Right lung (tissue), 10 donors: ENCODE measurements at places on chromosomes 16 and 17. TPM values are rescaled to one million over a fixed set of nuclear protein-coding genes. Genes with fewer than 3 reads are reported as not detected.

TBC1D3H gene
- not detected for polyA plus RNA-seq

TMEM98 gene
- 263 TPM for polyA plus RNA-seq

TBC1D28 gene
- not detected for polyA plus RNA-seq

C17orf113 gene
- polyA plus RNA-seq, result 3.6 TPM

NAGS gene
- polyA plus RNA-seq, result 2.9 TPM

- no peak for DNase-seq
Measured at GRCh38 chr16:14302031-14302398, 230.9 kb downstream of the MRTFB start.

GRCh38 chr17:43332230-43332629 is 66.6 kb upstream of the ARL4D start:
- no peak for DNase-seq

DNA sequence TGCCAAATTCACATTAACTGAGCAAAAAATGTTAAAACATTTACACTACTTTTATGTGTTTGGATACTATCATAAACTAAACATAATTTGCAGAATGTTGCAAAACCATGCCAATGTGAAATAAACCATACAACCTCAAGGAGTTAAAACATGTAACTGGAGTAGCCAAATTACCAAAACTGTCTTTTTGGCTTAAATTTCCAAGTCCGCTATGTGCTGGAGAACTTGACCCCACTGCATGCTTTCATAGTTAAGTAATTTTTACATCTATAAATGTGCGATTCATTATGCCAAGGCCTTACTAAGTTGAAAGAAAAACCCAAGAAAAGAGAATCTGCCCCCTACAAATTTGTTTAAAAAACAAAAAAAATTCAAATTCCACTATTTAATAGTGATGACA is 28.2 kb downstream of the BRD7 start:
- no peak for DNase-seq

- DNase-seq, result no peak
Measured at GRCh38 chr17:19310151-19310550, 52.4 kb downstream of the B9D1 start.

DNA sequence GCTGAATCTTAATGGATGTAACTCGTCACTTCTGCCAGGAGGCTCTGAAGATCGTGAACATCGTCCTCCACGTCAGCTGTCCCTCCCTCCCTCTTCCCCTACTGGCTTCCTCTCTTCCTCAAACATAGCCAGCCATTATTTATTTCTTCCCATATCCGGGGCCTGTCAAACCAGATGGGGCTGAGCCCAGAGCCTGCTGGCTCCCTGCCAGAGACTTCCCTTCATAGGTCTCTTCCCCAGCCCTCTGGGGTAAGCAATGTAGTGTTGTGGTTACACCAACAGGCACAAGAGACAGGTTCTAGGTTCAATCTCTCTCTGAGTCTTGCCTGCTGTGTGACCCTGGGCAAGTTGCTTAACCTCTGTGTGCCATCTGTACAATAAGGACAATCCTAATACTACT is 40.1 kb upstream of the ZFP90 start:
- no peak for DNase-seq

DNA sequence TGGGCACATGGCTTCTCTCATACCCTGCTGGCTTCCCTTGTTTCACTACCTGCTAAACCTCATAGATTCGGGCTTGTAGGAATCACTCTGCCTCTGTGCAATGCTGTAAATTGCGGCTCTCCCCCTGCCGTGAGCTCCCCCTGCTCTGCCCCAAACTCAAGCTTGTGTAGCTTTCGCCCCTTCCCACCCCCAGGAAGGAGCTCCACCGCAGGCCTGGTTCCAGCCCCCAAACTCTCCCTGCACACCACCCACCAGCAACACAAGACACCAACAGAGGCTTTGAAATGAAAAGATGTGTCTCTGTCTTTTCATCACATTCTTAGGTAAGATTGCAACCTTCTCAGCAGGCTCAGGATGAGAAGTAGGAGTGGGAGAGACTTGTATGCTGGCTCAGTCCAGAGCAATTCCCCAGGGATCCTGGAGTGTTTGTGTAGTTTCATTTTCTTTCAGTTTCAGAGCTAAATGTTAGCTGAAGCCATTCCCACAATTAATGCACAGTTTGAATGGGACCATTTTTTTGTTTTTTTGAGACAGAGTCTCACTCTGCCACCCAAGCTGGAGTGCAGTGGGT is 14.2 kb downstream of the CX3CL1 start:
- no peak for DNase-seq

DNA sequence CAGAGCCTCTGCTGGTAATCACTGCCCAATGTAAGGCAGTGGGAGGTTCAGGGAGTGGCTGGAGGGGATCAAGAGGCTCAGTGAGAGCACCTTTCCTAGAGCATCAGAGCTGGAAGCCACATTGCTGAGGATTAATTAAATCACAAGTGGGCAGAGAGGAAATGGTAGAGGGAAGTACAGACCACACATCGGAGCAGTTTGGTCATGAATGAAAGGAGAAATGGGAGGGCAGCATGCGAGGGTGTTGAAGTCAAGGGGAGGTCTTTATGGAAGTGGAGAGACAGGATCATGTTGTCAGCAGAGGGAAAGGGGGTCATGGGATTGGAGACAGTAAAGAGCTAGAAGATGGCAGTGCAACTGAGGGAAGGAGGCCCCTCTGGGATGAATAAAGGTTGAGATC is 2.3 kb downstream of the CCL17 start:
- no peak for DNase-seq

- no peak for DNase-seq
Measured at GRCh38 chr17:32323811-32324491, 18.0 kb downstream of the C17orf75 start.

GRCh38 chr17:77819497-77819896 is 139.0 kb upstream of the TNRC6C start:
- no peak for DNase-seq

GRCh38 chr17:17053446-17054379 is 11.5 kb downstream of the MPRIP start:
- no peak for DNase-seq

DNA sequence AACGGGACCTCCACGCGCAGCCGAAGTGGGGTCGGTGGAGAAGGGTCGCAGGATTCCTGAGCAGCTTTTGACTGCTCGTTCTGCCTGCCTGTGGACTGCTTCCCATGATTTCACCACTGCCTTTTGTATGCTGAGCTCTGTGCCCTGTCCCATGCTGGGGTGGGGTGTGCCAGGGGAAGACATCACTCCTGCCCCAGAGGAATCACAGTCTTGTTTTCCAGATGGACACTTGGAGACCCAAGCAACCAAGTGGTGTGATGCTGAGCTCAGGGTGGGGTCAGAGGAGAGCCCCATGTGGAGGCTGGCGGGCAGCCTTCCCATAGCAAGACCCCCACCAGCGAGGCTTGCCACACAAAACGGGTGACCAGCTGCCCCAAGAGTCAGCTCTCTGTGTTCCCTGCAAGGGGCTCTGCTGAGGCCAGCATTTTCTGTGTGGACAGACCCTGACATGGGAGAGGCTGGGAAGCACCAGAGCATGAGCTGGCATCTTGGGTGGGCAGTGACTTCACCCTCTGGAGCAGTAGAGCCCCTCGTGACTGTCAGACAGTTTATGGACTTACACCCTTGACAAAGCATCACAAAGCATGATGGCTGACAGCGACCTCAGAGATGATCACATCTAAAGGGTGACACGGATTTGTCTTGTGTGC is 111.9 kb downstream of the GNAO1 start:
- DNase-seq, result no peak

DNA sequence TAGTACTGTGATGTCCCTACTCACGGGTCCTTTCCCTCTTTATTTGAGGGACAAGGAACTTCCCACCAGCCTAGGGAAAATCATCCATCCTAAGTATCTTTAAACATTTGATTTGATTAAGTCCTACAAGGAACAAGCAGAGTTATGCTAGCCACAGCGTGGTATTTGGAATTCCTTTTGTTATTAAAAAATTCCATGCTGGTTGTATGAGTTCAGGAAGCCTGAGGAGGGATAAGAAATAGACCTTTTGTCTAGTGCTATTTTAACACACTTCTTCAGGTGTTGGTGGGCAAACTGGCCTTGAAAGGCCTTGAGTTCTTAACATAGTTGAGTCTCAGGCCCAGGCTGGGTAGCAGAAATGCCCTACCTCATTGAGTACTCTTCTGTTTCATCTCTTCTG is 105.4 kb upstream of the TBX2 start:
- DNase-seq, result no peak

DNA sequence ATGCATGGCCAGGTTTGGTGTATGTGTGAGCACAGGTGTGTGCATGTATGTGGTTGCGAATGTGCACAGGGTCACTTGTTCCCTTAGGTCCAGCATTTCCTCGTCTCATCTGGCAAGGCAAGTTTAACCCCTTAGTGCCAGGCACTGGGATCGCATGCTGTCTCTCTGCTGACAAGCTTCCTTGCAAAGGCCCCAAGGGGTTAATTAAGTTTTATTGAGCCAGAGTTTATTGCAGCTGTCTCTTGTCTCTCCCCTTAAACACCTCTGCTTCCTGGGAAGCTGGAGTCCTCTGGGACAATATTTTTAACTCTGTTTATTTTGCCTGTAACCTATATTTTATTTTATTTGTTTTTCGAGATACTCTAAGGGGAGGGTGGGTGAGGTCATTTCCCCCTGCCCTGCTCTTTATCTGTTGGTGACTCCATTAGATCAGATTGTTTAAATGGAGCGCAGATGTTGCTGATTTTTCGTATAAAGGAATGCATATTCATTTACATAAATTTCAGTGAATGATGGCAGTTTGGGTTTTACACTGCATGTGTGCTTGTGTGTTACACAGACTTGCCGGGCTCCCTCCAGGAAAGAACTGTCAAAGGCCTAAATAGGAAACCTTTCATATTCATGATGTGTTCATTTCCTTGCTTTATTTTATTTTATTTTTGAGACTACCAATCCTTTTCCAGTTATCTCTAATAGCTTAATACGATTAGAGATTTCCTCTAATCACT is 99.7 kb downstream of the CBLN1 start:
- DNase-seq, result no peak

DNA sequence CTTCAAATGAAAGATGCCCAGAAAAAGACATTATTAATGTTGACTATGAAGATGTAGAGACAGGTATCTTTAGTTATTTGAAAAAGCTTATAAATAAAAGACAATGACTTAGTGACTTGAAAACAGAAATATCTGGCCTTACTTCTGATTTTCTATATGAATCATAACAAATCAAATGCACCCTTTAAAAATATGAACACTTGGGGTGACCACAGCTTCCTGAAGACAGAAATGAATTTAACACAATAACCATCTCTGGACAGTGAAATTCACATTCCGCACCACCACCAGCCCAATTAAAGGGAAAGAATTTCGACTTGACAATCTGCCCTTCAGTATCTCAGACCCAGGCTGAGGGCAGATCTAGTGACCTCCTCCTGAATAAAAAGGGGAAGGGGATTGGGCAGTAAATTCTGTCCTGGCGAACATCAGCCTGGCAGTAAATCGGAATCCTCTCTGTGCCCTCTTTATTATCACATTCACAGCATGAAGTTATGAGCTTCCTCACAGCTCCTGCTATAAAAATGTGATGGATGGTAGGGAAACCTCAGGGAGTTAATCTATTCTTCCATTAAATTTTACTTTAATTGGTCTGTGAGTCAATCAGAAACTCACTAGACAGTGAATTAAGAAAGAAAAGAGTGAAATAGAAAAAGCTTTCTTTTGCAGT is 131.5 kb downstream of the SNX11 start:
- DNase-seq, result no peak

- peak; percentile 91 for DNase-seq
Measured at GRCh38 chr17:8118769-8119580, 661 bp upstream of the ALOXE3 start.

GRCh38 chr16:70746040-70746707 is 54.8 kb downstream of the VAC14 start:
- DNase-seq, result no peak

- DNase-seq, result no peak
Measured at GRCh38 chr16:14955546-14956231, 18.4 kb downstream of the NPIPA1 start.

- no peak for DNase-seq
Measured at GRCh38 chr17:43578699-43579565, 32.8 kb upstream of the ETV4 start.

DNA sequence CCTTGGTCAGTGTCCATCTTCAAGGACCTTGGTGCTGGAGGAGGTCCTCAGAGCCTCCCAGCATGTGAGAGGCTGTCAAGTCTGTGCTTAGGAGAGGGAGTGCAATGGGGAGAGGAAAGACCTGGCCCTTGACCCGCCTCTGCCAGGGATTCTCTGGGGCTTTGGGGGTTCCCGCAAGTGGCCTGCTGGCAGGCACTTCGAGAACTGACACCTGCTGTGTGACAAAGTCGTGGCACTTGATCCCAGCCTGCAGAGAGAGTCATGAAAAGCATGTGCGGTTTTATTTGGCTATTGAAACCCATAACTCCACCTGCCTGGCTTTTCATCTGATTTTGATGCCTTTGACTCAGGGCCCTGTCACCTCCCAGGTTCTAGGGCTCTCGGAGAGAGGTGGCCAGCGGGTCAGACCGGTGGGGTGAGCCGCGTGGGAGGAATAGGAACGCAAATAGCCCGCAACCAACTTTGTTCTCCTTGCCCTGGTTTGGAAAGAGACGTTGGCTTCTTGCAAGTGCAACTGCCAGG is 42.8 kb upstream of the GSE1 start:
- DNase-seq, result no peak

DNA sequence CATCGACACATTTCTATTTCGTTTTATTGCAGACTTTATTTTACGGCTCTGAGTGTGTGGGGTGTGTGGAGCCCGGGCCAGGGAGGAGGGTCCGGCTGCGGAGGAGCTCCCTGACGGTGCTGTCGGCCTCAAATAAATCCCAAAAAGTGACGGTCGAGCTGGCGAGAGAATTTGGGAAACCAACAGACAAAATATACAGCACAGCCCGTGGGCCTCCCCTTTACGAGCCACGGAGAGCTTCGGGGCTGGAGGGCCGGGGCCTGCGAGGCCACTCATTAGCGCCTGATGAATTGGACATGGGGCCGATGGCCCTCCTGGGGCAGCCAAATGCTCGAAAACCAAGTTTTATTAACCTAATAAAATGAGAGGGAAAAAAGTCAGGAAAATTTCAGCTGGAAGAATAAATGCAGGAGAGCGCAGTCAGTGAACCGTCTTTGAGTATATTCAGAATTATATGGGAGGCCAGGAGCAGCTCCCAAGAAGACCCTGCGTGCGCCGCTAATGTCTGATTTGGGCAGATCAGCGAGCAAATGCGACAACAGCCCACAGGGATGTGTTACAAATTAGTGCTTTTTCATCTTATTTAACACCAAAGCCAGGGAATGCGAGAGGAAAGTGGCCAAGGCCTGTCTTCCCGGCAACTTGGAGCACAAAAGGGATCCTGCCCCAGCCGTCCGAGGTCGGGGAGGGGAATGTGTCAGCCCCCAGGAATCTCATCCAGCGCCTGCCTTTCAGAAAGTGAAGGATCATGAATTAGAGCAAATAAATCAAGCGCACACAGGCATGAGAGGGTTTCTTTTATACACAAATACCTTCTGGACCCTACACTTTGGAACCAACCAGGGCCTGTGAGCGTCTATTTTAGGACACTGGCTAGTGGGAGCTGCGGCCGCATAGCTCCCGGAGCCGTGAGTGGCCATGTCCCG is 249.1 kb downstream of the C16orf95 start:
- DNase-seq, result no peak

GRCh38 chr16:16120044-16120381 is 103.3 kb downstream of the ABCC6 start:
- no peak for DNase-seq

- no peak for DNase-seq
Measured at GRCh38 chr17:82257473-82257872, 16.0 kb downstream of the CSNK1D start.
